Activated CD4-positive, alpha-beta T cell treated with anti-CD3 and anti-CD28 coated beads for 1 hour (primary cell): ENCODE measurements at places on chromosomes 12 and 14.
A peak's percentile ranks its signal among the peaks of the same experiment; 100 is the strongest.

- DNase-seq = no peak
Observed at GRCh38 chr12:130687190-130687589, 28.9 kb downstream of the RIMBP2 start.

- no peak for DNase-seq
Observed at GRCh38 chr14:36671149-36671548, 9.5 kb downstream of the PAX9 start.

- DNase-seq = no peak
Observed at GRCh38 chr14:70833884-70834283, 24.6 kb upstream of the MAP3K9 start.

- no peak for DNase-seq
Observed at GRCh38 chr12:8941691-8942478, 7.6 kb downstream of the M6PR start.

DNA sequence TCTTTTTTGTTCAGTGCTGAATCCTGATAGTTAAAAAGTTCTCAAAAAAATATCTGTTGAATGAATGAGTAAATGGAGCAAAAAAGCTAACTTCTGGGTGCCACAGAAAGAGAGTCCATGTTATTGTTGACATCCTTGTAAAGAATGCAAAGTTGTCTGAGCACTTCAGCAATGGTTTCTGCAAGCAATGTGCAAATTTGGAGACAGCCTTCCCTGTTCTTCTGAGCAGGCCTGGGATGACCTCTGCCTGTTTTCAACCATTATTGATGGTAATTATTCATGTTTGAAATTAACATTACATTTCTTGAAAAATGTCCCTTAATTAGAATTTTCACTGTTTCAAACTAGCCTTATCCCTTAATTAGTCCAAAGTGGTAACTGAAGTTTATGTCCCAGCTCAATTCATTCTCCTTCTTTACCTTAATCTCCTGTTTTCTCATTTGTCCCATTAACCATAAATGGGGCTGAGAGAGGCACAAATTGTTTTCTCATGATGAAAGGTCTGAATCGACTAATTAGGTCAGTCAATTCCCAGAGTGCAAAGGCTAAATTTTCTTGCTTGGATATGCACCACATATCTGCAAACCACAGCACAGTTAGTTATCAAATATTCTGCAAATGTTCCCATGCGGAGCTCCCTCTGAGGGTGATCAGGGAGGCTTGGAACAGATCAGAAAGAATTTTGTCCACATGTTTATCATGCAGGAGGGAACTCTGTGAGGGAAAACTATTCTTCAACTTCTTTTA, 139.4 kb upstream of the KRR1 start:
- no peak for DNase-seq

DNA sequence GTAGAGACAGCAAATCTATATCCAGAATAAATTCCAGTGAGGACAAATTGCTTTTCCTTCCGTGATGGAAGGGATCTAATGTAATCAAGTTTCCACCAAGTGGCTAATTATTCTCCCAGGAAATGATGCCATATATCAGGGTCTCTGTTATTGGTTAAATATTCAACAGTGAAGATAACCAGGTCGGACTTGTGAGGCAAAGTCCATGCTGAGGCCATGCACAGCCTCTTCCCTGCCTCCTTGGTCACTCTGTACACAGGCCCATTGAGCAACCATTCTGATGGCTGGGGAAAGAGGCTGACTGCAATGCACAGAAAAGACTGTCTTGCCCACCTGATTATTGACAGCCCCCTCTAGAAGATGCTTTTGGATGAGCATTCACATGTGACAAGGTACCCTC, 90.1 kb downstream of the TNFAIP2 start:
- DNase-seq = no peak

DNA sequence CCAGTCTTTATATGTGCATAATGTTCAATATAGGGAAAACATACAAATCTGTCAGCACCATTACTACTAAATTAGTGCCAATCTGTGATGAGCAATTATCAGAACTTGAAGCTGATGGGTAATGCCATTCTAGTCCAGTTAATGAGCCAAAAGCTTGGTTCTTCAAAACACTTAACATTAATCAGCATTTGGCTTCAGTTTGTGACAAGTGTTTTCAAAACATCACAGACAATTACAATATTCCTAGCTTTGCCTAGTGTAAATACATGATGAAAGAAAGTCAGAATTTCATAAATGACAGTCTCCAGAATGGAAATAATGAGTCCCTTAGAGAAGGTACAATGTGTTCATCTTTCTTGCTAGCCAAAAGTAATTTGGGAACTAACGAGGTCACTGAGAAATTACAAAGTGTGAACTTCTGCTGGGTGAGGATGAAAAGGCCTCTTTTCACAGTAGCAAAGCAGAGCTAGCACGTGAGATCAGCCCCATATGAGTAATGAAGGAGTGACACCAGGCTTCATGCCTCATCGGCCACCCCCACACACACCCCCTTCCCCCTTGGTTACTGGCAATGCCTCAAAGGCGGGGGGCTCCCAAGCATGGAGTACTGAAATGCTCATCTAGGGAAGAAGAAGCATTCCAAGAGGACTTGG, 180.6 kb upstream of the EEA1 start:
- no peak for DNase-seq

DNA sequence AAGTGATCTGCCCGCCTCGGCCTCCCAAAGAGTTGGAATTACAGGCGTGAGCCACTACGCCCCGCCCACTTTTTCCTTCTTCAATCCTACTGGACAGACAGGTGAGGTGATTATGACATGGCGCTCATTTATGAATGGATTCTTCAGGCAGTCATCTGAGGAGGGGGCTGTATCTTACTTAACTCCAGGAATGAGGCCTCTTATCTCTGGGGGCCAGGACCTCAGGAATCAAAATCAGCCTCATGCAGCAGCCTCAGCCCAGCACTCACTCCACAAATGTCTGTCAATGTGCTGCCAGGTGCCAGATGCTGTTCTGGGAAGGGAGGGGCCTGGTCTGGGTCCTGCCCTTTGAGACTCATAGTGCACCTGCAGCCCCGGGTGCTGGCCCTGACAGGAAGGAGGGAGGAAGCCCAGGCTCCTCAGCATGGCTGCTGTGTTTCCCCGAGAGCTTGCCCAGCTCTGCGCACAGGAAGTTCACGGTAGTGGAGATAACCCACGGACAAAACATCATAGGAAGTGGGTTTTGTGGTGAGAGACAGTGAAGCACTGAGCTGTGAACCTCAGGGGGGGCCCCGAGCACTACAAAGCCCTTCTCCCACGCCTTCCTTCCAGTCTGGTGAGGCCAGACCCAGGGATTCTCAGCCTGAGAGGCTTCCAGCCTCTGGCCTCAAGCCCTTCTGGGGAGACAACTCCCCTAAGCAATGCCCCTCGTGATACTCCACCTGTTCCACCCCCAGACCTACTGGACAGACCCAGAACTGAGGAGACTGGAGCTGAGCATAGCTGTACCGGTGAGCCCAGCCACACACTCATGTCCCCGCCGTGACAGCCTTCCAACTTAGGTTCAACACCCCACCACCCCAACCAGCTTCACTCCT, 22.3 kb downstream of the GALNT6 start:
- DNase-seq = peak; percentile 73

DNA sequence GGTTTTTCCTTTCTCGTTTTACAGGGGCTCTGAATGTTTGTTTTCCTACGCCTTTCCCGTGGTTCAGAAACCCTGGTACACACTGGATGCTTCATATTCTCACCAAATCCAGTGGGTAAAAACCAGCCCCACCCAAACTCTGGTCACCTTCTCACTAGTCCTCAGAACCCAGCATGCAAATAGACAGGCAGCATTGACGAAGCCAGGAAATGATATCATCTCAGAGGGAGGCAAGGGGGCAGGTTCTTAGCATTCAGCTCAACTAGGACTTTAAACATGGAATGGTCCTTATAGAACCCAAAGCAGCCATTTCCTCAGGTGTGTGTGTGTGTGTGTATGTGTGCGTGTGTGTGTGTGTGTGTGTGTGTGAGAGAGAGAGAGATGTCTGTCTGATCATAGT, 142.0 kb downstream of the KCNK10 start:
- DNase-seq = no peak

GRCh38 chr14:56979936-56980335, 169.7 kb upstream of the OTX2 start:
- no peak for DNase-seq

DNA sequence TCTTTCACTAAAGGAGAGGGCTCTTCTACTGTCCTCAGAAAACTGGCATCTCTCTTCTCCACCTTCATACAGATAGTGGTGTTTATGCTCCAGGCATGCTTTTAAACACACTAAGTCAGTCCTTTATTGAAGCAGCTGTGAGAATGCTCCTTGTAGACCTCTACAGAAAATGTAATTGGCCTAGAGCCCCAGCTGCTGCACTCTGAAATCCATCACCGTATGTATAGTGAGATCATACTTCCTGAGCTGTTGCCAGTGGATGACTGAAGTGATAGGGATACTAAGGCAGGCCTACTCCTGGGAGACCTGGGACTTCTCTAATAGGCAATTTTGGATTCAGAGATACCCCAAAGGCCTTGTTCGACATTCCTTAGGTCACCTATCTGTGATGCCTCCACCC, 535.4 kb downstream of the RPS29 start:
- no peak for DNase-seq

DNA sequence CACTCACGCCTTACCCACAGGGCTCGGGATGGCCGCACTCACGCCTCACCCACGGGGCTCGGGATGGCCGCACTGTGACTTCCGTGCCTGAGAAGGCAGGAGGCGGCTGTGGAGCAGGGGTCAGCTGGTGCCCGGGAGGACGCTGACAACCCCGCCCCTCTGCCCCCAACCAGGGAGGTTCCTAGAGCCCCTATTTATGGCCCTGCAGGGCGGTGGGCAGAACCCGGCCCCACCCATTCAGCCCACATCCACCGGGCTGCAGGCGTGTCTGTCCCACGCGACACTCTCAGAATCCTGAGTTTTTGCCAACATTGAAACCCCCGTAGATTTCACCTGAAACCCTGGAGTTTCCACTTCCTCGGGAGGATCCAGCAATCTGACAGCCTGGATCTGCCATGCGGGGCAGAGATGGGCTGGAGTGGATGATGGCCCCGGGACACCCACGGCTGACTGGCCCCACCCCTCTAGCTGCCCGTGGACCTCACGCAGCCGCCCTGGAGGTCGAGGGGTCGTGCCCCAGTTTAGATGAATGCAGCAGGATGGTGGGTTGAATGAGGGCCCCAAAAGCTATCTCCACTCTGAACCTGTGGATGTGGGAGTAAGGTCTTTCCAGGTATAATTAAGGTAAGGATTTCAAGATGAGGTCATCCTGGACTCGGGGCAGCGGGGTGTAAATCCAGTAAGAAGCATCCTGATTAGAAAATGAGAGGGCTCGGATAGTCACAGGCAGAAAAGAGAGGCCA, 20.4 kb downstream of the GALNT9 start:
- no peak for DNase-seq

DNA sequence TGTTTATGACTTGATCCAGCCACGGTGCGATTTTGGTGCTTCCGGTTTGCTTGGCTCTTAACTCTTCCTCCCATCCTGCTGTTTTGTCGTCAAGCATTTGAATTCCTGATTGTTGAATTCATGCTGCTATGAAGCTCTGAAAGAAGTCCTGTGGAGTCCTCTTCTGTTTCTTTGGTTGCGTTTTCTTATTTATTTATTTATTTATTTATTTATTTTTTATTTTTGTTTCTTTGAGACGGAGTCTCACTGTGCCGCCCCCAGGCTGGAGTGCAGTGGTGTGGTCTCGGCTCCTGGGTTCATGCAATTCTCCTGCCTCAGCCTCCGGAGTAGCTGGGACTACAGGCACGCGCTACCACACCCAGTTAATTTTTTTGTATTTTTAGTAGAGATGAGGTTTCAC, 3.0 kb upstream of the MTA1 start:
- no peak for DNase-seq

- no peak for DNase-seq
Observed at GRCh38 chr12:4293299-4293965, 19.9 kb downstream of the CCND2 start.
